Left lung (tissue), 14 donors: ENCODE measurements at places on chromosomes 5 and 9. TPM values are rescaled to one million over a fixed set of nuclear protein-coding genes. Genes with fewer than 3 reads are reported as not detected.
A peak's percentile ranks its signal among the peaks of the same experiment; 100 is the strongest.

The MAST4 gene
- 48.5 TPM for polyA plus RNA-seq

The DMRTA1 gene
- polyA plus RNA-seq = 2.8 TPM

The CARD6 gene
- 6.3 TPM for polyA plus RNA-seq

The EIF4E1B gene
- polyA plus RNA-seq = 0.10 TPM

The PDE6A gene
- polyA plus RNA-seq = 0.17 TPM

The PRR16 gene
- polyA plus RNA-seq = 11.2 TPM

The ZNF484 gene
- polyA plus RNA-seq = 11.0 TPM

The GABRA1 gene
- 0.35 TPM for polyA plus RNA-seq

The UGT3A1 gene
- polyA plus RNA-seq = 0.33 TPM

The GADD45G gene
- 4.3 TPM for polyA plus RNA-seq

The PTGER4 gene
- polyA plus RNA-seq = 2.2 TPM

- DNase-seq = no peak
Observed at GRCh38 chr5:53923961-53924360, 363.5 kb downstream of the NDUFS4 start.

DNA sequence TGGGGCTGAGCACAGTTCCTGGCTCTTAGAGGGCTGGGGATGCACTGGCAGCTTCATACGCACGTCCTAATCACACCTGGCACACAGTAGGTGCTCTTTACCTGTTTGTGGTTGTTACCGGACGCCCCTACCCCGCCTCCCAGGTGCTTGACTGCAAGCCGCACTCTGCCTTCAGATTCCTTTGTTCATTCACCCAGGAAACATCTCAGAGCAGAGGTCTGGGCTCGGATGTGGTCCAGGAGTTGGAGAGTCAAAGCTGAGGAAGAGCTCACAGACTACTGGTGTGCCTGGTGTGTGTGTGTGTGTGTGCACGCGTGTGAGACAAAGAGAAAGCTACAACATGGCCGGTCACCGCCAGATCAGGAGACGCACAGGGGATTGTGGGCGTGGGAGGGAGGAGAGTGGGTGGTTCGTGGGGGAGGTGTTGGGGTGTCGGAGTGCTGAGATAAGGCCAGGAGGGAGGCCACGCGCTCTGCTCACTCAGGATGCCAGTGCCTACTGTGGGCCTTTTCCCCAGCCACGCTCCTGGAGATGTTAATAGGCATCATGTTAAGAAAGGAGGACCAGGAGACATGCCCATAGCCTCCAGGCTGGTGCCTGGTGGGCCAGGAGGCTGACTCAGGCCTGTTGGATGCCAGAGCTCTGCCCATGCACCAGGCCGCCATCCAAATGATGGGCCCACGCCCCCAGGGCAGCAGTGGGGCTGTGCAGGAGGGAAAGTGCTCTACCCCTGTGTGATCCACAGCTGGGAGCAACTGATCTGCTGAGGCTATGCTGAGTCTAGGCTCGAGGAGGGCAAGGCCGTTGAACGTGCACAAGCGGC is 39.9 kb downstream of the CRB2 start:
- no peak for DNase-seq

GRCh38 chr9:21854594-21854993 is 52.2 kb downstream of the MTAP start:
- DNase-seq = peak; percentile 71

DNA sequence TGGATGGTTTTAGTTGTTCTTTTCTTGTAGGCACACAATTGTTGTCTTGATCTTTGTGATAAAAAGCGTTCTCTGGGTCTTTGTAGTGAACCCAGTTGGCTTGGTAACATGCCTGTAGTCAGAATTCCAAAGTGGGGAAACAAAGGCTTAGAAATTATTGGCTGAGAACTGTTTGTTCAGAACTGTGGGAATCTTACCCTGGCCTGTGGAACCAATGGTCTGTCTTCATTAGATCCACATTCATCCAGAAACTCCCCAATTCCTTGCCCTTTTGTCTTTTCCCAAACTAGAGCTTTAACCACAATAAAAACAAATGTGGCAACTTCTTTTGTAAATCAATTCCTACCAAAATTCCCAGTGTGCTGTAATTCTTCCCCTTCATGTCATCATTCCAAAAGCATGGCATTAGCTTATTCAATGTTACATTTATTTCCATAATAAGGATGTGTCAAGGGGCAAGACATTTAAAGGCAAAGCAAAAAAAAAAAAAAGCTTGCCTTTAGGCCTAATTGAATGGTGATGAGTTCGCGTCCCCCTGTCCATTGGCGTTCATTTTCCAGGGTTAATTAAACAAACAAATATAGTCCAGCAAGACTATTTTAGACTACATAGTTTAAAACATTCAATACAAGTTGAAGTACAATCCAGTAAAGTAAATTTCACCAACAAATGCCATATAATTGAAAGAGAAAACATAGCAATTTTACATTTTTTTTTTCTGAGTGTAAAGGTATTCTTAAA is 249.8 kb upstream of the ZNF608 start:
- no peak for DNase-seq

GRCh38 chr5:17441351-17441750 is 56.7 kb upstream of the TAF11L2 start:
- no peak for DNase-seq

DNA sequence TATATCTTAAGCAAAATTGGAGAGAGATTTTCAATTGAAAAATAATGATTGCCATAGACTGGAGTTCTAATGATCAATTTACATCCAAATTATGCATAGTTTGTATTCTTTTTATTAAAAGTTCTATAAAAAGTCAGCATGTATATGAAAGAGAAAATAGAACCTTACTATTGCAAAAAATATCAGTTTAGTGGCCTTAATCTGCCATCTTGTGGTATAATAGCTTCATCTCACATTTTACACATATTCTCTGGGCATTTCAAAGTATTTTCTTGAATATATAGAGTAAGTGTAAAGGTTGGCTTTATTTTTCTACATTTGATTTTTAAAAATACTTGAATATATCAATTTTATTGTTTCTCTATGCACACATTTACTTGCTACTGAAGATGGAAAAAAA is 1858.6 kb upstream of the CDH9 start:
- DNase-seq = no peak

DNA sequence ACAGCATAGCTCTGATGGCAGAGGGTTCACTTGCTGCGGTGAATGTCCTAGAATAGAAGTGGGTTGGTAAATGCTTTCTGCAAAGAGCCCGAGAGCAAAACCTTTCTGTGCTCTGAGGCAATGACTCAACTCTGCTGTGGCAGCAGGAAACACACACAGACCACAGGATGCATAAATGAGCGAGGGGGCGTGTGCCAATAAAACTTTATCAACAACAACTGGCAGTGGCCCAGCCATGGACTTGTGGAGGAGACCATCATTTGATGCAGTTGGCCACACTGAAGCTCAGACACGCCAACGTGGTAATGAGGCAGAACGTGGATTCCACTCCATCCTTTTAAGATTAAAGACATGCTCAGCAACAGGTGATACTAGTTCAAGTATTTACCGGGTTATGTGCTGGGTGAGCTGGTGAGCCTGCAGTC is 6.8 kb downstream of the MRPL36 start:
- DNase-seq = peak; percentile 32

- DNase-seq = no peak
Observed at GRCh38 chr5:154196281-154196680, 5.7 kb downstream of the GALNT10 start.

DNA sequence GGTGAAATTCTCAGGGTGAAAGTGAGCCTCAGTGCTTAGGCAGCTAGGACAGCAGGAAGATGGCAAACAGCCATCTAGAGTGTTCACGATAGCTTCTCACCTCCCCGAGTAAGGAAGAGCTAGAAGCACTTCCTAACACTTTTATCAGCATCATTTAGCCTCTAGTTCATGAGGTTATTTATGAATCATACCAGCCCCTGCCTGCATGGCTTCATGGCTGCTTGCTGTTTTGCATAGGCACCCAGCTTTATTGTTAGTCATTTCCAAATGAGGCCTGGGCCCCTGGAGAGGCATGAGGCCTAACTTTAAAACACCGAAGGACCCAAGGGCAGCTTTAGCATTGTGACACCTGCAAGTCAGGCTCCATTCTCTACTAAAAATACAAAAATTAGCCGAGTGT is 134.9 kb upstream of the PANK3 start:
- DNase-seq = no peak

DNA sequence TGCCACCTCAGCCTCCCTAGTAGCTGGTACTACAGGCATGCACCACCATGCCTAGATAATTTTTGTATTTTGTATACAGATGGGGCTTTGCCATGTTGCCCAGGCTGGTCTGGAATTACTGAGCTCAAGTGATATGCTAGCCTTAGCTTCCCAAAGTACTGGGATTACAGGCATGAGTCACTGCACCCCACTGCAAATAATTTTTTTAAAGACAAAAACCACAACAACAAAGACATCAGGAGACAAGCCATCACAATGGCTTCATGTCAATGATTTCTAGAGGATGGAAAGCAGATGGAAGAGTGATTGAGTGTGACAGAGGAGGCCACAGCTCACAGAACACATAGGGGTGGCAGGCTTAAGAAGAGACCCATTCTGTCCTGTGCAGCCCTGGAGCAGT is 97.9 kb upstream of the PCSK1 start:
- DNase-seq = no peak

DNA sequence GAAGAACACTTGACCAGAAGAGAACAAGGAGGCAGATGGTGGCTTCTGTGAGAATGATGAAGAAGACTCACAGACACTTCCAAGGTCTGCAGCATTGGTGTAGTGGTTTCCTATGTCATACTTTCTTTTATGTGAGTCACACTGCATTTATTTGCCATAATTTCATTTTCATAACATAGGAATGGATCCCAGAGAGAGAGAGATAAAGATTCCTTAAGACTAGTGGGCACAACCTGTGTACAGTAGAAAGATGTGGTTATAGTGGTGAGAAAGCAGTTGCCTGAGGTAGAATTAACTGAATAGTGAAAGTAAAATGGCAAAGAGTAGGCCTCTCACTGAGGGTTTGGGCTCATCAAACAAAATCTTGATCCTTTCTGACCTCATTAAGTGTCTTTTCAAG is 7.6 kb upstream of the CCDC152 start:
- no peak for DNase-seq

- peak; percentile 63 for DNase-seq
Observed at GRCh38 chr5:123035918-123036390, 571 bp downstream of the PPIC start.

DNA sequence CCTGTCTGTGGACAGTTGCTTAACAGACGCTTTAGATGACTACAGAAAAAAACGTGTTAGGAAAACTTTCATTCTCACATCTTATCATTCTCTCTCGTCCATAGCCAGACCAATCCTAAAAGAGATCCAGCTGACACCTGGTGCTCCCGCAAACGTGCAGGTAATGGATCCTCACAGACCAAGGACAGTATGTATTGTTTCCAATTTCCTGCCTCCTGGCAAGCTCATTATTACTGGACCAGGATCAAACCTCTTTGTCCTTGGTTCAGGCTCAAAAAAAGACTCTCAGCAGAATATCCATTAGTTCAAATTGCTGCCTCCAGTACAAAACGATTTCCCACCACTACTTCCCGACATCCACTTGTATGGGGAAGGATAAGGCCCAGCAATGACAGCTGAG is 62.4 kb downstream of the SERINC5 start:
- DNase-seq = no peak

- DNase-seq = no peak
Observed at GRCh38 chr9:636931-637591, 204.4 kb upstream of the DMRT1 start.

GRCh38 chr5:72415616-72416325 is 91.4 kb downstream of the ZNF366 start:
- DNase-seq = no peak

GRCh38 chr5:165157219-165157618 is 1651.8 kb downstream of the MAT2B start:
- no peak for DNase-seq

GRCh38 chr5:62727861-62728260 is 149.2 kb downstream of the LRRC70 start:
- no peak for DNase-seq
